ENCODE measurements at places on chromosomes 3 and 15.

DNA sequence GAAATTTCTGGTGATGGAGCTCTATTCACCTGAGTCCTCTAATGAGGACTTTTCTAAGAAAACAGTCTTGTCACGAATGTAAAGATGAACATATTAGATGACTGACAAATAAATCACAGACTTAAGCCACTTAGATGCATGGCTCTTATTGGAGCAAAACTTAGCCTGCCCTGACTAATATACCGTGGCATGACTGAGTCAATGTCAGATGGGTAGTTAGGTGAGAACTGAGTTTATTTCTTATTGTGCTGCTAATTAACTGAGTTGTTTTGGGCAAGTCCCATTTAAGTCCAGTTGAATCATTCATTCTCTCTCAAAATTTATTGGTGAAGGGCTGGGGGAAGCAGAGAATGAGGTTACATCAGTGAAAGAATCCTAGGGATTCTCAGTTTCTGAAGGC is 459.8 kb downstream of the MCTP2 start:
- no peak for DNase-seq

DNA sequence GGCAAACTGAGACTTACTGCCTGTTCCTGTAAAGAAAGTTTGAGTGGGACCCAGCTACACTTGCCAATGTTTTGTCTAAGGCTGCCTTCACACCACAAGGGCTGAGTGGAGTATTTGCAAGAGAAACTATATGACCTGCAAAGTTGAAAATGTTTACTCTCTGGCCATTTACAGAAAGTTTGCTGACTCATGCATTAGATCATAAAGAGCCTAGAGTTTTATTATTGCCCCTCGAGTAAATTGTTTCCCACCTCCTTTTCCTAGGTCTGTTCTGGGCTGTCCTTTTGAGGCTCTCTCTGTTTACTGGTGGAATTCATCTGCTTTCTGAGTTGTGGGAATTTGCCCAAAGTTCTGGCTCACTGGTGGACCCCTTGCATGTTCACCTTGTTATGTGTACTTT is 6.7 kb upstream of the PROK2 start:
- DNase-seq: no peak

DNA sequence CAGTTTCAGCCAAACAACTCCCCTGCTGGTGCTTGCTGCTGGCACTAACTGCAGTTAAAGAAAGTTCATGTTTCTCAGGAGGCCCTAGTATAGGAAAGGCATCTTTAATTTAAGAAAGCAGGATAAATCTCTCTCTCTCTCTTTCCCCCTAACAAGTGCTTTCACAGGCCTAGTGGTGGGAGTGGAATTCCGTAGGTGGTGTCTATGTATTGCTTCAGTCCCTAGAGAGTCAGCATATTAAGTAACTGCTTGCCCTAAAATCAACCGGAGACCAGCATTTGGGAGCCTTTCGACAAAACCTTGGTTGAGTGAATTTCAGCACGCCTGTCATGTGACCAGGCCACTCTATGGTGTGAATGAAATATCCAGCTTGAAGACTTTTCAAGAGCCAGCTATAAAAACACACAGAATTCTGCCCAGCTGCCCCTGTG is 169.2 kb upstream of the TGFBR2 start:
- DNase-seq: no peak

GRCh38 chr15:70266412-70267121 is 168.8 kb upstream of the TLE3 start:
- no peak for DNase-seq

GRCh38 chr15:75420698-75421097 is 30.8 kb downstream of the SIN3A start:
- DNase-seq: no peak

GRCh38 chr3:17481116-17481515 is 261.3 kb downstream of the TBC1D5 start:
- DNase-seq: no peak

- DNase-seq: no peak
Observed at GRCh38 chr3:180646187-180646790, 33.0 kb downstream of the CCDC39 start.

DNA sequence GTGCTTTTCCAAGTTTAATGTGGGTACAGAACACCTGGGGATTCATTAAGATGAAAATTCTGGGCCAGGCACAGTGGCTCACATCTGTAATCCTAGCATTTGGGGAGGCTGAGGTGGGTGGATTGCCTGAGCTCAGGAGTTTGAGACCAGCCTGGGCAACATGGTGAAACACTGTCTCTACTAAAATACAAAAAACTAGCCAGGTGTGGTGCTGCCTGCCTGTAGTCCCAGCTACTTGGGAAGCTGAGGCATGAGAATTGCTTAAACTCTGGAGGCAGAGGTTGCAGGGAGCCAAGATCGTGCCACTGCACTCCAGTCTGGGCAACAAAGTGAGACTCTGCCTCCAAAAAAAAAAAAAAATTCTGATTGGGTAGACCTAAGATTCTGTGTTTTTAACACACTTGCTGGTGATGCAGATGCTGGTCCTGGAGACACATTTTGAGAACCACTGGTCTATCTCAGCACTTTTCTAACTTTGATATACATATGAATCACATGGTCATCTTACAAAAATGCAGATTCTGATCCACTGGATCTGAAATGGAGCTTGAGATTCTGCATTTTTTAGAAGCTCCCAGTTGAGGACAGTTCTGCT is 223.8 kb upstream of the SATB1 start:
- no peak for DNase-seq

GRCh38 chr15:32824777-32825176 is 107.0 kb downstream of the GREM1 start:
- DNase-seq: no peak

- DNase-seq: no peak
Observed at GRCh38 chr3:140342668-140343067, 335.2 kb upstream of the TRIM42 start.
